CD4-positive, alpha-beta memory T cell (primary cell): ENCODE measurements at places on chromosomes 6 and 20. TPM values are rescaled to one million over a fixed set of nuclear protein-coding genes. Genes with fewer than 3 reads are reported as not detected.

The REM1 gene
- not detected for total RNA-seq

The GGTLC1 gene
- total RNA-seq = not detected

The RSPH9 gene
- total RNA-seq = not detected

The EYA2 gene
- total RNA-seq = not detected

The FAM135A gene
- 11.3 TPM for total RNA-seq

The COL9A3 gene
- total RNA-seq = not detected

The TCP11 gene
- total RNA-seq = not detected

The EFCAB8 gene
- total RNA-seq = 1.8 TPM

The SMPDL3A gene
- total RNA-seq = not detected

The FILIP1 gene
- total RNA-seq = not detected

The CRIP3 gene
- total RNA-seq = 3.0 TPM

The LY6G6F gene
- total RNA-seq = not detected

The LGSN gene
- not detected for total RNA-seq

The PROKR2 gene
- total RNA-seq = not detected

The CENPQ gene
- total RNA-seq = 5.8 TPM

The VSX1 gene
- not detected for total RNA-seq

The SLC32A1 gene
- not detected for total RNA-seq

The CDC5L gene
- 22.4 TPM for total RNA-seq

The BPI gene
- not detected for total RNA-seq

The RFX6 gene
- not detected for total RNA-seq

The CCN2 gene
- total RNA-seq = not detected

The LBP gene
- total RNA-seq = not detected

The RAB44 gene
- not detected for total RNA-seq

The DNAH8 gene
- 0.09 TPM for total RNA-seq

The TMEM217 gene
- total RNA-seq = 1.4 TPM

The AKAP7 gene
- total RNA-seq = 16.2 TPM

The IYD gene
- not detected for total RNA-seq

The BIRC7 gene
- total RNA-seq = not detected

The CPNE5 gene
- total RNA-seq = 0.47 TPM

The EPB41L1 gene
- 0.30 TPM for total RNA-seq

The TBXT gene
- not detected for total RNA-seq

The ZNF311 gene
- total RNA-seq = 0.33 TPM

The CRISP2 gene
- total RNA-seq = not detected

The RAD21L1 gene
- total RNA-seq = 0.78 TPM

The TRIM38 gene
- total RNA-seq = 37.7 TPM

The ASIP gene
- total RNA-seq = not detected

The RIN2 gene
- total RNA-seq = 0.72 TPM

The MUC22 gene
- total RNA-seq = not detected

The PNLDC1 gene
- 0.94 TPM for total RNA-seq

The C6orf15 gene
- total RNA-seq = not detected

The ARHGAP40 gene
- not detected for total RNA-seq

The FOXC1 gene
- not detected for total RNA-seq

The MICB gene
- 26.3 TPM for total RNA-seq

The IMPG1 gene
- not detected for total RNA-seq

The ADTRP gene
- total RNA-seq = 7.0 TPM
